Stimulated activated CD4-positive, alpha-beta T cell treated with anti-CD3 and anti-CD28 coated beads, Interleukin-15, amount 100 ng/mL, for 1 hour (primary cell): ENCODE measurements at places on chromosomes 13 and 19.

DNA sequence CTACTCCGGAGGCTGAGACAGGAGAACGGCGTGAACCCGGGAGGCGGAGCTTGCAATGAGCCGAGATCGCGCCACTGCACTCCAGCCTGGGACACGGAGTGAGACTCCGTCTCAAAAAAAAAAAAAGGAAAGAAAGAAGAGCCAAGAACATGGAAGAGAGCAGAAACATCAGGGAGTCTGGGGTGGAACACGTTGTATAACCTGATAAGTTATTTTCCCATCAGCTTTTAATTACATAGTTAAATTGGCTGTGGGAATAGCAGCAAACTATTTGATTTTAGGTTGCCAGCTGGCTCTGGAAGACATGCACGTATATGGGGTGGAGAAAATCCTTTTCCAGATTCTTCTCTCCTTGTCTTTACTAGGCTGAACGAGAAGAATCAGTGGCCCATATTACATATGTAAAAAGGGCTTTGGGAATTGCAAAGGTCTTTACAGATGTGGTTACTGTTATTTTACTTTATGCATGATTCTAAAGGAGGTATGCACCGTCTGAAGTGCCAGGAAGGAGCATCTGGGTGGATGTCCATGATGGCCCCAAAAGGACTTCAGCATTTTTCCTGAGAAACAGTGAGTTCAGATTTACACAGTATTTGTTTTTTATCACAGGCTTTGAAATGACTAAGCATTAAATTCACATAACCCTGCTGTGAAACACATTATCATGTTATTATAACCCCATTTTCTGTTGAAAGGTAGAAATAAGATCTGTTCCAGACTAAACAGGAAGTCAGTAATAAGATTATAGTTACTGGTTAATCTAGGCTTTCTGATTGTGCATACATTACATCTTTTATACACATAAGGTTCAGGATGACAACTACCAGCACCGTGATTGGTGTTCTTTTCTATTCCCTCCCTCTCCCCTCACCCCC, 4.6 kb upstream of the NAA16 start:
- DNase-seq, result no peak

GRCh38 chr13:79477968-79478367, 3.0 kb upstream of the NDFIP2 start:
- DNase-seq, result no peak

DNA sequence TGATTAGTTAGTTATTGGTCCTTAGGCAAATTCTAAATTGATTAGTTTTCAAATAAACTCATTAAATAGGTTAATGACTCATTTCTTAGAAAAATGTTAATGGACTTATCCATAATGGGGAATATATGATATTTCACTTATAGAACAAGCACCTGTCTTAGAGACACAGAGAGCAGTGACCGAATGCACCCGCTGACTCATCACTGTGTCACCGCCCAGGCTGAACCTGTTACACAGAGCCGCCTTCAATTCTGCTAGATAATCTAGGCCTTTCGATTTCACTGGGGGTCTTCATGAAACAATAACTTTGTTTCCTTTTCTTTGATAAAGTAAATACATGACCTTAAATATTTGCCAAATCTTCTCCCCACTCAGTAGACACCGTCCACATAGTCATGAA, 13.1 kb downstream of the IRS2 start:
- no peak for DNase-seq

DNA sequence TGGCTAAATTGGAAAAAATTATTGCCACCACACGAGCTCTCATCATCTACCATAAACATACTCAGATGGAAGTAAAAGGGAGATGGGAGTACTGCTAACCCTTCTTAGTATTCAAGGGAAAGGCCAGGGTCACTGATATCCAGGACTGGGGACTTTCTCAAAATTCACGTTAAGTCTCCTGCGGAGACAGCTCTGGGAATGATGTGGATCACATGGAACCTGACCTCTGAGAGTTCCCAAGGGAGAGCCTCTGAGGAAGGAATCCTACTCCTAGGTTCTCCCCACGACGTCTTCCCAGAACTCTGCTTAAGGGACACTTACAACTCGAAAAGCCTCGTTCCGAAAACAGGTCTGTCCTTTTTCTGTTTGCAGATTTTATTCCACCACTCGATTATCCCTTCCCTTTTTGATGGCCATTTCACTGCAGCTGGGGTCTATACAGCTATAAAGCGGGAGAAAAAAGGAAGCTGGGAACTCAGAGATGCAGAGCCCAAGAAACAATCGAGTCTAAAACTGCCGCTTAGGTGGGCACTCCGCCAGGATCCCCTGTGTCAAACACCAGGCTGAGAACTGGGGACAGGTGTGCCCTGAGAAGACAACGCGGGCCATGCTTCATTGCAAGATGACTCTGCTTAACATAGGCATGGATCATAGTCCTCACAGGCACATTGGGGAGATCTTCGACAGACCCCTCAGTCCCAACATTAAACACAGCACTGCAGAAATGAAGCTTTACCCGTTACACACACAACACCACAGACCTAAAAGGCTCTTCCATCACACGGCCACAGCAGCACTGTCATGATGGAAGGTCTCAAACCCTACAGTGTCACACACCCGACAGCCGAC, 823 bp upstream of the ZNF567 start:
- no peak for DNase-seq
